ENCODE measurements at places on chromosomes 12 and 14. TPM values are rescaled to one million over a fixed set of nuclear protein-coding genes. Genes with fewer than 3 reads are reported as not detected.

The KCNC2 gene
- not detected for total RNA-seq

The CRIP1 gene
- total RNA-seq = not detected

The CAPS2 gene
- 2.8 TPM for total RNA-seq

The TPPP2 gene
- not detected for total RNA-seq

The DIP2B gene
- total RNA-seq = 3.6 TPM

GRCh38 chr14:45786266-45786665, 533.3 kb upstream of the MIS18BP1 start:
- DNase-seq = no peak

DNA sequence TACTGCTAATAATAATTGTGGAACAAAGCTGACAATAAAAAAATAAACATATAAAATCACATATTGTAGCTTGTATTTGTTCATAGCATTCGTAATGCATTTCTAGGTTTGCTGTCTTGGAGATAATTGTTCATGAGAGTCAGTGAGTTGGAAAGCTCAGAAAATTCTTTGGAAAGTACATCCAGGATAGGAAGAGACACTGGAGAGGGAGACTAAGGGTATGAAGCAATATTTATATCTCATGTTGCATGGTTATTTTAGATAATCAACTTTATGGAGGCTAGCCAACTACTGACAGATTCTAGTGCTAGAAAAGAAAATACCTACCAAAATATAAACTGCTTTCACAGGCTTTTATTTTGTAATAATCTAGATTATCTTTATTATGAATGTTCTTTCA, 1095.2 kb downstream of the FSCB start:
- no peak for DNase-seq

GRCh38 chr14:64272019-64272418, 22.2 kb downstream of the ESR2 start:
- no peak for DNase-seq

DNA sequence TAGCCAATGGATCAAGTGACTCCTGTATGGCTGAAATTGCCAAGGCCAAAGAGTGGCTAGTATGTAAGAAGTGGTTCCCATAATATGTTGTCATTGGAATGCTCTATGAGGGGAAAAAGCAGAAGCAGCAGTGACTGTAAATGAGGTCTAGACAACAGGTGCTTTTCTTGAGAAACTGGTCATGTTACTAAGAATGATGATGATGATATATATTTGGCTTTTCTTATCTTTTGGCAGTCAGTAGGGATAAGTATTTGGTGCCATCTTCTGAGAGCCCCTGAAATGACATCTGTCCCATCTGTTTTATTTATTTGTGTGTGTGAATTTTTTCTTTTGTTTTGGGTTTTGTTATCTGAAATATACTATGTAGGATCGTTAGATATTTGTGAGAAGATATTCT, 141.7 kb downstream of the SYT1 start:
- peak; percentile 51 for DNase-seq

- DNase-seq = no peak
These were observed 62.5 kb upstream of the NCOR2 start for GRCh38 chr12:124629789-124630480.

- peak; percentile 88 for DNase-seq
These were observed 353.0 kb downstream of the RAD51B start for GRCh38 chr14:68172627-68173026.

GRCh38 chr14:52380294-52380693, 66.2 kb downstream of the PTGER2 start:
- peak; percentile 19 for DNase-seq

- peak; percentile 40 for DNase-seq
These were observed 74.3 kb downstream of the IGF1 start for GRCh38 chr12:102406033-102406584.

DNA sequence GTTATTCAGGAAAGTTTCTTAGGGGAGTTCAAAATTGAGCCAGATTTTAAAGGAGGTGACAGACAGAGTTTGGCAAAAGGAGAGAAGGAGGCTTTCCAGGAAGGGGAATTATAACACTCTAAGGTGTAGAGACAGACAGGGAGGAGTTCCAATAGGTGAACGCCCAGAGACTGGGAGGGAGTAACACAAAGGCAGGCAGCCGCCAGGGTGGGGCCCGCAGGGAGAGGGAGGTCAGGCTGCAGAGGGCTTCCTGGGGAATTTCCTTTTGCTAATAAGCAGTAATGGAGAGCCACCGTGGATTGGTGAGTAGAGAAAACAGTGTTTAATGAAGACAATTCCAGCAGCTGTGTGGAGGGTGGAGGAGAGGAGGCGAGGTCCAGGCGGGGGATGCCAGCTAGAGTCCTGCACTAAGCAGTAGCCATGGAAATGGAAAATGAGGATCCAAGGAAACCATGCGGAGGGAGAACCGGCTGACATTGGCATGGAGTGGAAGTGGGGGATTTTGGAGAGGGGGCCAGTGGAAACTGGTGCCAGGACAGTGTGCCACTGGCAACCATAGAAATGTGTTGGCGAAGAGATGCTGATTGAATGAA, 22.2 kb downstream of the GRIN2B start:
- DNase-seq = peak; percentile 70

DNA sequence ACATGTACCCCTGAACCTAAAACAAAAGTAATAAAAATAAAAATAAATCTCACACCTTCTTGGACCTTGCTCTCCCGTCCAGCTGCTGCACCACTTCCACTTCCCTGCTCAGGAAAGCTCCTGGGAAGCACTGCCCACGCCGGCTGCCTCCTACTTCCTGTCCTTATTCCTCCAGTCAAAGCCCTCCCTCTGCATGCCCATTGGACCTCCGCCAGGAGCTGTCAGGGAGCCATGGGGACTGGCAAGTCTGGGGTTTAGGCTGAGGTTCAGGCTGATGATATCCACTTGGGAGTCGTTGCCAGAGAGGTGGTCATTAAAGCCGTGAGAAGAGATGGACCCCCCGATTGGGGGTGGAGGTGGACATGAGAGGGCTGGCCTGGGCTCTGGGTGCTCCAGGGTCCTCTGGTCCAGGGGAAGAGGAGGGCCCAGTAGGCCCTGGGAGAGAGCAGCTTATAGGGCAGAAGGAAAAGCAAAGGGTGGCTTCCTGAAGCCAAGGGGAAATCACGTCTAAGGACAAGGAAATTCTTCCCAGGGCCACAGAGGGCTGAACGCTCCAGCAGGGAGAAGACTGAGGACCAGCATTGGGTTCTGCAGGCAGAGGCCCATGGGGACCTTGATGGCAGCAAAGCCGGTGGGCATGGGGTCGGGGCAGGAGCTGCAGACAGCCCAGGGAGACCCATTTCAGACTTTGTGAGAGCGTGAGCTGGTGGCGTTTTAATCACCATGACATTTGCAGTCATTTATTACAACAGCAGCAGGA, 78.7 kb downstream of the FZD10 start:
- no peak for DNase-seq

DNA sequence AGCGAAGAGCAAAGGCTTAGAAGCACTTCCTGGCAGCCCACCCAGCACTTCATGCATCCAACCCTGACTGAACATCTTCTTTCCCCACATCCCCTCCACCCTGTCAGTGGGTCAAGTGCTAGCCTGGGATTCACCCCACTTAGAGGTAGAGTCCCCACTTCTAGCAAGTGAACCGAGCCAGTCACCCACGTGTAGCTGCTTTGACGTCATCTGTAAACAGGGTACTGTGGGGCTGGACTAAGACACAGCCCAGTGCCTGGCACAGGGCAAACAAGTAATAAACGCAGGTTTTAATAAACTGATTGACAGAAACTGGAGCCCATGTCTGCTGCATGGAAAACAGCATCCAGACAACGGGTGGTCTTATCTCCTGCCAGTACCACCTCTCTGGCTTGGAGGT, 61.7 kb downstream of the ITPK1 start:
- DNase-seq = no peak

- DNase-seq = no peak
These were observed at the start of gene TC2N for GRCh38 chr14:91867316-91867988. Gene TC2N (minus strand): TSS chr14:91867536. CDS start chr14:91813769, 53,767 bp downstream.

DNA sequence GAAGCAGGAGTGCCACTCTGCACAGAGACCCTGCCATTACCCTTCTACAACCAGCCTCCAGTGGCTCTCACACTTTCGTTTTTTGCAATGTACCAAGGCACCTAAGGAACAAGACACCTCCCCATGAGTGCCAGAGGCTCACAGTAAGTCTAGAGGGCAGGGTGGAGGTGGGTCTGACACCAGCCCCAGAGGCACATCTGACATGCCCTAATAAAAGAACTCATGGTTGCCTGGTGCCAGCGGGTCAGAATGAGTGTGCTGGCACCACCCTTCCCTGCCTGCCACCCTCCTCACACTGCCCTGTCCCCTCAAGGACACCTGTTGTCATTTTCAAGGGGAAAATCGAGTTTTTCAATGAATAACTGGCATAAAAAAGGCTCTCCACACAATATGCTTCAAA, 161.2 kb downstream of the FOXN3 start:
- no peak for DNase-seq

GRCh38 chr12:1348606-1349005, 245.8 kb downstream of the FBXL14 start:
- no peak for DNase-seq

GRCh38 chr12:10121278-10121677, 8.7 kb downstream of the CLEC7A start:
- no peak for DNase-seq

DNA sequence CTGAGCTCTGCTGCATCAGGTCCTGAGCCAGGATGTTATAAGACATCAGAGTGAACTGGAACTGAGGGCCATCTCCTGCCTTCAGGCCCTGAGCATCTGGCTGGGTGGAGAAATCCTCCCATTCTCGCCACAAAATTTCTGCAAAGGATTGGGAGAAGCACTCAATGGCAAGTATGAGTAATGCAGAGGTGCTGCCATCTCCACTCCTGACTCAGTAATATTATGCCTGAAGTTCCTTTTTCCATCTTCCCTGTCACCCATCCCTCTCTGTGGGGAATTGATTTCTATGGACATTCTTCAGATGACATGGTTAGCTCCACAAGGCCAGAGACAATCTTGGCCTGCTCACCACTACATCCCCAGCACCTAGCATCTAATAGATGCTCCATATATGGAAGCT, 4.7 kb downstream of the ANGEL1 start:
- DNase-seq = no peak

DNA sequence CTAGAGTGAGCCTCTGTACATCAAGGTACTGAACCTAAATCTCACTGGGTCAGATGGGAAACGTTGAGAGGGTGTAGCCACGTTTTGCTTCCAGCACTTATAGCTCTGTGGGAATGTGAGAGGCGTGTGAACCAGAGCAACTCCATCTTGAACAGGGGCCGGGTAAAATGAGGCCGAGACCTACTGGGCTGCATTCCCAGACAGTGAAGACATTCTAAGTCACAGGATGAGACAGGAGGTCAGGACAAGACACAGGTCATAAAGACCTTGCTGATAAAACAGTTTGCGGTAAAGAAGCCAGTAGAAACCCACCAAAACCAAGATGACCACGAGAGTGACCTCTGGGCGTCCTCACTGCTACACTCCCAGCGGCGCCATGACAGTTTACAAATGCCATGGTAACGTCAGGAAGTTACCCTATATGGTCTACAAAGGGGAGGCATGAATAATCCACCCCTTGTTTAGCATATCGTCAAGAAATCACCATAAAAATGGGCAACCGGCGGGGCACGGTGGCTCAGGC, 63.4 kb upstream of the NCOR2 start:
- DNase-seq = no peak

GRCh38 chr12:6207259-6207925, 7.2 kb downstream of the CD9 start:
- DNase-seq = peak; percentile 46

GRCh38 chr12:124294780-124295341, at the start of gene RFLNA:
Gene RFLNA (plus strand): TSS chr12:124295093. CDS start chr12:124295430, 337 bp downstream.
- DNase-seq = no peak

GRCh38 chr14:103260629-103261124, 73.4 kb upstream of the EIF5 start:
- DNase-seq = peak; percentile 66

All from Caki2 (cell line).